ENCODE measurements at places on chromosomes 7 and 10.

DNA sequence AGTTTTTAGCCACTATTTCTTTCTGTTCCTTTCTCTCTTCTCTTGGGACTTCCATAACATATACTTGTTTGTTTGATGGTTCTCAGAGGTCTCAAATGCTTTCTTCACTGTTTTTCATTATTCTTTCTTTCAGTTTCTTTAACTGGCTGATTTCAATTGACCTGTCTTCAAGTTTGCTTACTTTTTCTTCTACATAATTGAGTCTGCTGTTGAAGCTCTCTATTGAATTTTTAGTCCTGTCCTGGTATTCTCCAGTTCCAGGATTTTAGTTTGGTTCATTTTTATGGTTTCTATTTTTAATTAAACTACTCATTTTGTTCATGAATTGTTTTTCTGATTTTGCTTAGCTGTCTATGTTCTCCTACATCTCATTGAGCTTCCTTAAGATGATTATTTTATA is 1305.3 kb upstream of the CELF2 start:
- DNase-seq = no peak

DNA sequence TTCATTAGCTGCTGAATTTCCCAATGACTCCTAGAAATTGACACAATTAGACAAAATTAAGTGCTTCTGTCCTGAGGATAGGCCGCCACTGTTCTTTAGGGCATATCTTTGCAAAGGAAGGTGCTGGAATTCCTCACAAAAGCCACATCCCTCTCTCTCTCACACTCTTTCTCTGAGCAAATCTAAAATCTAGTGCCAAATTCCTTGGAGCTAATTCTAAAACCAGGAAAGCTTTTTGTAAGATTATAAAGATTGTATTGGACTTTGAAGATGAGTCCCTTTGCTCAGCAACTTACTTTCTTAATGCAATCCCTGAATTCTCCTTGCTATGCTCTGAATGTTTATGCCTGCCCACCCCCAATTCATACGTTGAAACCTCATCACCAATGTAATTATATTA is 288.9 kb downstream of the KCNMA1 start:
- no peak for DNase-seq

DNA sequence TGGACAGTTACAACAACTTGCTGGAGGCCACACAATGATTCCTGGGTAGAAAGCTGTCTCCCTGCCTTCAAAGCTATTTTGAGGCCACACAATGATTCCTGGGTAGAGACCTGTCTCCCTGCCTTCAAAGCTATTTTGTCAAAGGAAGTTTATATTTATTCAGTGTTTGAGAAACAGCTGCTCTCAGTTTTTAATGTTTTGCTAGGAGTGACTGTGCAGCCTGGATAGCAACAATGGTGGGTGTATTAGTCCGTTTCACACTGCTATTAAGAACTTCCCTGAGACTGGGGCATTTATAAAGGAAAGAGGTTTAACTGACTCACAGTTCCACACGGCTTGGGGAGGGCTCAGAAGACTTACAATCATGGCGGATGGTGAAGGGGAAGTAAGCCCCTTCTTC is 3.9 kb upstream of the SGPL1 start:
- DNase-seq = no peak

DNA sequence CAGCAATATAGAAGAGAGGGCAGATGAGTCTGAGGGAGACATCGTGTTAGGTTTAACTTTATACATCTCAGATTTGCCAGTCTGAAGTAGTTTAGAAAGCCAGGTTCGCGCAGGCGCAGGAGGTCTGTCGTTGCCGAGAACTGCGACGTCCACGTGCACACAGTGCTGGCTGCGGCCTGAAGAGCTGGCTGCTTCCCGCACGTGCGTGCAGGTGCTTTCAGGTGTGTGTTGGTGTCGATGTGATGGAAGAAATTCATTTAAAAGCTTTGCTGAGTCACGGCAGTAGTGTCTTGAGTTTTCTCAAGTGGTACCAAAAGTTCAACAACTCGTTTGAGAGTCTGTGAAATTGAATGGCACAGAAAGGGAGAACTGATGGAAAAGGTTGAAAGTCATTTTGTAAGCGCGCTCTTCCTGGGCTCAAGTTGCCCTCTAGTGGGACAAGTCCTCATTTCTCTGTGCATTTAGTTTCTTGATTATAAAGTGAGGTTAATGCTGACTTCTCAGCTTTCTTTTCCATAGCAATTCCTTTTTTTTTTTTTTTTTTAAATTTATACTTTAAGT is 18.6 kb downstream of the WDR37 start:
- DNase-seq = no peak

DNA sequence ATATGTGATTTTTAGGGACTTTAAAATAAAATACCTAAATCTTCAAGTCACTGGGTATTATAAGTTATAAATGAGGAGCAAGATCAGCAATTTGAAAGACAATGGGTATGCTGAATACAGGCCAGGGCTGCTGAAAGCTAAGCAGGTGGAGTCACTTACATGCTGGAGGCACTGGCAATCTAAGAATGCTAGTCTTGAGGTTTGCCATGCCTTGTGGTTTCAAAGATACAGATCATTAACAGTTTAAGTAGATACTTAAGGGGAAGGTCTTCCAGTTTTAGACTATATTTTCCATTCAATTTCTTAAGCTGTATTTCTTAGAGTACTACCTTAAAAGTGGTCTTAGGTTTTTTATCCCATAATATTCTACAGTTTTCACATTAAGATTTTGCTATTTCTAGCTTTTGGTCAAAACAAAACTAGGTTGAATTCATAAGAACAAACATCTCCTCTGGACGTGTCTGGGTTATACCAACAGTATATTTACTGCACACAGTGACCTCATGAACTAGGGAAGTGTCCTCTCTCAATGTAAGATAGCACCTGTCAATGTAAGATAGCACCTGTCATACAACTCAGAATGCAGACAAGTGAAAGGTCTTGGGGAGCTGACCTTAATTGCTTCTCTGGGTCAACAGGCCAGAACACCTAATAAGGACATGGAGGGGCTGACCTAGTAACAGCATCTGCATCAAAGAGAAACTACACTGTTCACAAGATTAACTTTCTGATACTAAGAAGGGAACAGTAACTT is 2.0 kb downstream of the SRI start:
- no peak for DNase-seq

- no peak for DNase-seq
Observed at GRCh38 chr10:63200431-63200830, 67.3 kb downstream of the NRBF2 start.

Measured in endothelial cell of umbilical vein (primary cell).